T follicular helper cell (primary cell): ENCODE measurements at places on chromosomes 3 and 15.

- DNase-seq = no peak
Observed at GRCh38 chr3:144622845-144623244, 651.2 kb downstream of the DIPK2A start.

DNA sequence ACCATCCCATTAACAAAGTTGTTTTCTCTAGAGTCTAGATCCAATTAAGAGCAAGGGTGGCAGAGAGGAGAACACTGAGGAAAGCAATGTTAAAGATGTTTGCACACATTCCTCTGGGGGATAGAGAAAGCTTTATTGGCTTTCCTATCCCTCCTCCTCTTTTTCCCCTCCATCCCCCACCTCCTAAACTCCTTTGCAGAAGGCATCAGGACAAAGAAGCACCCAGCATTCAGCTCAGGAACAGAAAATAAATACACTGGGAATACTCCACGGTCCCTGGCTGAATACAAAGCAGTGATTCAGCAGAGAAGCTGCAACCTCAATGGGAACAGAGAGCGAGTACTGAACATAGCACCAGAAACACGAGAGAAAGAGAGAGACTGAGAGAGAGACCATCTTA lies 21.9 kb downstream of the LSAMP start:
- no peak for DNase-seq

GRCh38 chr3:157305392-157305791 lies 131.3 kb upstream of the PTX3 start:
- DNase-seq = no peak

DNA sequence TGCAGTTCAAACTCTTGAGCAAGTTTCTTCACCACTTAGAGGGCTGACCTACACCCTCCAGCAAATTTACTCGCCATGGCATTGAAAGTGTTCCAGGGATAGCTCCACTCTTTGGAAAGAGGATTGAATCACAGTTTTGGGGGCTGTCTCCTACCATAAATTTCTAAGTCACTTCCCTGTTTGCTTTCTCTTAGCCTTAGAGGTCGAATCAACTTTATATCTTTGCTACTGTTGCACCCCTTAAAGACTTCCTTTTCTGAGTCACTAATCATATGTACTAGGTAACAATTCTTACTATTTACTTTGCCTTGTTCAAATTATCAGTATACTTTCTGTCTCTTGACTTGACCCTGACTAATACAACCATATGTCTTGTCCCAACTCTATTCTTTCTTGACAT lies 1151.8 kb upstream of the ALCAM start:
- no peak for DNase-seq

DNA sequence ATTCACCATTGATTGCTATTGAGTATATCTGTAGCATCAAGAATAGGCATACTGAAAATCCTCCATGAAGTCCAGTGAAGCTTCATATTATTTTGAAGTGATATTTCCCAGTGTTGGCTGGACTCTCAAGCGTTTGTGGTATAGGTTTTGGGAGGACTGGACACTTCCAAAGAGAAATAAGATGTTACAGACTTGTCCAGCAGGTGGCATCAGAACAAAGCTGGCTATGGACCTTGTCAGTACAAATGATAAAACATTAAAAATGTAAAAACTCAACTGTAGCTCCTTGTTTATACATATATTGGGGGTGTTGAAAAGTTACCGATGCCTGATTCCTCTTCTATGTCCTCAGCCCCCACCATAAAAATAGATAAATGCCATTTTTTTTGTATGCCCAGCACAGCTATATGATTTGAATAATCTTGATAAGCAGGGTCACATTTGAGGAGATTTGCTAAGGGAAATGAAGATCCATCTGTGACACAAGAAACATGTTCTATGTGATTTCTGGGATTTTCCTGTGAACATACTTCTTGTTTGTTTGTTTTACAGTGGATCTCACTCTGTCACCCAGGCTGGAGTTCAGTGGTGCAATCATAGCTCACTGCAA lies 54.5 kb upstream of the GOLGA6B start:
- DNase-seq = no peak

DNA sequence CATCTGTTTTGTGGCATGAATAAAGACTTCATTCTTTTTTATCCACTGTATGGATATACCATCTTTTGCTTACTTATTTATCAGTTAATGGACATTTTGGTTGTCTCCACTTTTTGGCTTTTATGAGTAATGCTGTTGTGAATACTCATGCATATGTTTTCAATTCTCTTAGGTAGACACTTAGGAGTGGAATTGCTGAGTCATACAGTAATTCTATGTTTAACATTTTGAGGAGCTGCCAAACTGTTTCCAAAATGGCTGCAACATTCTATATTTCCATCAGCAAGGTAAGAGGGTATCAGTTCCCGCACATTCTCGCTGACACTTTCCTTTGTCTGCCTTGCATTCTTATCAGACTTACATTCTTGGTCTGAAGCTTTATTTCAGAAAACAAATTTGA lies 191.1 kb downstream of the WNT5A start:
- DNase-seq = no peak

DNA sequence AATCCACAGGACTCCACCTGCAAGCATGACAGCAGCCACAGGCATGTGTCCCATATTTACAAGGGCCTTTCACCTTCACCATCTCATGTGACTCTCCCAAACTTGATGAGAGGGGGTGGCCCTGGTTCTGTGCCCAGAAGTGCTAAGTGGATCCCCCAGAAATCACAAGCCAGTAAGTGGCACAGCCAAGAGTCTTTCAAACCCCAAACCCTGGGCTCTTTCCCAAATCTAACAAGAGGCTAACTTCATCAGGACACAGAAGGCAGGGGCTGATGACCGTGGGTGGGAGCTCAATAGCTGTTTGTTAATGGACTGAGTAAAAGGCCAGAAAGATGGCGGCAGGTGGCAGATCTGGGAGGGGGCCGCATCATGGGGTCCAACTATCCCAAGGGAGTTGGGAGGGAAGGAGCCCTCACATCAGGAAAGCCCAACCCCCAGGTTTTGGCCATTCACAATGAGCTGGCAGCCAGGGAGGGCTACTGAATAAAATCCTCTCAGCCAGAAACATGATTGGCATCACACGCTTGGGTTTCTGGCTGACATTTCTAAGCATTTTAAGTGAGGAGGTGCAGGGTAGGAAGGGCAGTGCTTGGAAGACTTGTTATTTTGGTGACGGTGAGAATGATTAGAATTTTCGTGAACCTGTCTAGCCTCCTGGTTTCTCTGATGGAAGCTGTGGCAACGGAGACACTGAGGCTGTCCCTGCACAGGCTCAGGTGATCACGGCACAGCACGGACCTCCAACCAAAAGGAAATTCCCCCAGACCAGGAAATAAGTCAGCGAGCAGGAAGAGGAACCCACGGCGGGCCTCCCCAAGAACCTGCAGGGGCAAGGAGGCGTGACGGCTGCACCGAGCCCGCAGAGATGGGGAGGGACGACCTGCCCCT lies 109.3 kb downstream of the OXNAD1 start:
- DNase-seq = no peak

GRCh38 chr3:131374741-131375140 lies 6.8 kb upstream of the NUDT16 start:
- no peak for DNase-seq

- no peak for DNase-seq
Observed at GRCh38 chr15:99155961-99156443, 51.1 kb downstream of the SYNM start.

DNA sequence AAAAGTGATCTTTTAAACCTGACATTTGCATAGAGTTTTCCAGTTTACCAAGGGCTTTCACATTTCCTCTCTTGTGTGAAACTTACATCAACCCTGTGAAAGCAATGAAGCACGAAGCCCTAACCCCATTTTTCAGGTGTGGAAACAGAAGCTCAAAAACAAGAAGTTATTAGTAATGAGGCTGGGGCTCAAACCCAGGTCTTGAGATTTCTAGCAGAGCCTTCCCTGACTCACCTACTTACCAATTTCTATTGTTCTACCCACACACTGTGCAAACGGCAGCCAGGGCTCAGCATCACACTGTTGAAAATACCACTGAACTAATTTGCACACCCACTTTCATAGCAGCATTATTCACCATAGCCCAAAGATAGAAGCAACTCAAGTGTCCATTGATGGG lies 117.8 kb upstream of the IGF1R start:
- DNase-seq = no peak

DNA sequence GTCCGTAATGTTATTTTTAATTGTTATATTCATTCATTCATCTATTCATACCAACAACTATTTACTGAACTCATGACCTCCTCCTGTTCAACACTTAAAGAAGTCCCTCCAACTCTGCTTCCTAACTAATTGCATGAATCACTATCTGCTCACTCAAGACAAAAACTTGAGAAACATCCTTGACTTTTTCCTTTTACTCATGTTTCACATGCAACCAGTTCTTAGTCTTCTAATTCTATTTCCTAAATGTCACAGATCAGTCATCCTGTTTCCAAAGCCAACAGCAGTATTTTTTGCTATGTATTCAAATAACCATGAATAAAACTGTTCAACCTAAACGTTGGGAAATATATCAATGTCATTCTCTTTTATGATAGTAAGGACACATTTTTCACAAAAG lies 124.6 kb upstream of the GBE1 start:
- no peak for DNase-seq

- no peak for DNase-seq
Observed at GRCh38 chr15:79089890-79090486, 592 bp downstream of the RASGRF1 start.

GRCh38 chr15:99997112-99997651 lies 263.9 kb upstream of the LYSMD4 start:
- DNase-seq = no peak

- no peak for DNase-seq
Observed at GRCh38 chr3:72085036-72085435, 300.1 kb upstream of the PROK2 start.

- DNase-seq = no peak
Observed at GRCh38 chr3:50583897-50584296, 14.6 kb downstream of the HEMK1 start.

DNA sequence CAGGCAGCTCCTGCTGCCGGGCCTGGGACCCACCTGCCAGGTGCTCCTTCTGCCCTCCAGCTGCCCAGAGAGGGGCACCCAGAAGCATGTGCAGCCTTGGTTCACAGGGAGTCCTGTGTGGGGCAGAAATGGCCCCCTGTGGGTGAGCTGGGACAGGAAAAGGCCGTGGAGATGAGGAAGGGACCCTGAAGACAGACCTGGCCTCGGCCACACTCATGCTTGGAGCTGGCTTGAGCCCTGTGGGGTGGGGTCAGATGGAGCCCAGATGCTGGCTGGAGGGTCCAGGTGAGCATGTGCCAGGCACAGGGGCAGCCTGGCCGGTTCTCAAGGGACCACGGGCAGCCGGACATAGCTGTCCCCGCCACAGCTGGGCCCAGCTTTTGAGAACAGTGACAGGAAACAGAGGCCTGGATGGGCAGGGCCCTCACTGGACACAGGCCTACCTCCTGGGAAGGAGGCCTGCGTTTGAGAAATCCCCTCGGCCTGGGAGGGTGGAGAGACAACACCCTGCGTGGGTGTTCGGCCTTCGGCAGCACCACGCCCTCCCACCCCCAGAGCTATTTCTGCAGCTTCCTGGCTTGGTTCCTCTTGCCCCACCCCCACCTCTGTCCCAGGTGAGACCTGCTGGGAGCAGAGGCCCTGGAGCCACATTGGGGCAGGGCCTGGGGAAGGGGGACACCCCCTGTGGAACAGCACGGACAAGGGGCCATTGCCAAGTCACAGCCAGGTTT lies 132.6 kb upstream of the MEF2A start:
- no peak for DNase-seq

GRCh38 chr15:83243634-83244033 lies 36.0 kb upstream of the HDGFL3 start:
- no peak for DNase-seq

- DNase-seq = no peak
Observed at GRCh38 chr3:116776880-116777785, 67.6 kb downstream of the TUSC7 start.

DNA sequence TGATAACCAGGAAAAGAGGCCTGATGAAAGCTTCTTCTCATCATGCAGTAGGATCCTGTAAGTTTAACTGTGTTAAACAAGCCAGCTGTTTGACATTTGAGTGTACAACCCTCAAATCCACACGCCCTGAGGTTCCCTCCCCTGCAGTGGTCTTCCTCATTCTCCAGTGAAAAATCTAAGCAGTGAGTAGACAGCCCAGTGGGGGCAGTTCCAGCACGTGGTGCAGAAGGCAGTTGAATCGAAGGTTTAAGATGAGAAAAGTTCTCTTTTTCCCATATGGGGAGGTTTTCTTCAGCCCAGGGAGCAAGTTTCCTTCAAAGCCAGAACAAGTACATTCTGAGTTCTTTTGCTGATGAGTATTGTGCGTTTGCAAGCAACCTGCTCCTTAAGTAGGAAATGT lies 174.5 kb downstream of the NR2F2 start:
- DNase-seq = no peak

GRCh38 chr3:105811518-105812193 lies 57.2 kb downstream of the CBLB start:
- no peak for DNase-seq

DNA sequence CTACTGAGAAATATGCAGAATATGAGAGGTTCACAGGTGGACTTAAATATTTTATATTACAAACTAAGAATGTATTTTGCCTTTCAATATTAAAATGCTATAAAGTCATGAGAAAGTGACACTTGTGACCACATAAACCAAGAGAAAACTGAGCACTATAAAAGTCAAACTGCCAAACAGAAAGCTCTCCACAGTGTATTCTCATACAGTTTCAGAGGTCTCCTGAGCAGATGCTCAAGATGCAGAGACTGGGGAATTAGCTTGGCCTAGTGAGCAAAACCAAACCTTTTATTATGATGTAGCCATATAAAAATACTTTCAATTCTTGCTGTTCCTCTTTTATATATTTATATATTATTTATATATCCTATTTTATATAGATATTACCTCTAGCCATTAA lies 227.8 kb downstream of the TBC1D5 start:
- no peak for DNase-seq

DNA sequence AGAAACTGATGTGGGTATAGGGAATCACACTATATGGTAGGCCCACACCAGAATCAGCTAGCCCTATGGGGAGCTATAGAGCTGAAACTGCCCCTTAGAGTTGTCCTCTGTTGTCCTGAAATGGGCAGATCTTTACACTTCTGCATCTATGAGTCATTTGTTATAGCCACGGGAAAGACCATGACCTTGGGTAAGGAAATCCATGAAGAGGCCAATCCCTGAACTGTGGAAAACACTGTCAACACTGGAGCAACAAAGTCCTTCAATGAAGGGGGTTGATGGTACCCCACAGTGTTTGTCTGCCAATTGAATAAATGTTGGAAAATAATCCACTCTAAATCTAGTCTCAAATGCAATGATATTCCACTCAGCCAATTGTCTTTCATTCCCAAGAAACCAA lies 5.2 kb upstream of the CD200R1 start:
- DNase-seq = no peak

DNA sequence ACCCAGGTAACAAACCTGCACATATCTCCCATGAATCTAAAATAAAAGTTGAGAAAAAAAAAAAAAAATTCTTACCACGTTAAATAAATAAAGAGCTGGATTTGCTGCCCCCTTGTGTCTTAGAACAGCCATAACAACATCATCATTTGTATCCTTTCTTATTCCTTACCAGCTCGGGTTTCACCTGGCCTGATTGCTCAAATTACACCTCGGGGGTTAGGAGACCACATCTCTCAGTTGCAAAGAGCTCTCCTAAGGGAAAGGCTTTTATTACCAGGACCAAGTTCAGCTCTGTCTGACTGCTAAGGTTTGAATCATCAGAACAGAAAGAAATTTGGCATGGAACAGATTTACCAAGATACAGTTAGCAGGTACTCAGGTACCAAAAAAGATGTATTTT lies 25.8 kb upstream of the RPL39L start:
- DNase-seq = peak; percentile 17
